T-helper 1 cell (primary cell): ENCODE measurements at places on chromosomes 3 and 15.

- DNase-seq = no peak
Observed at GRCh38 chr3:188578576-188579363, 424.8 kb downstream of the LPP start.

DNA sequence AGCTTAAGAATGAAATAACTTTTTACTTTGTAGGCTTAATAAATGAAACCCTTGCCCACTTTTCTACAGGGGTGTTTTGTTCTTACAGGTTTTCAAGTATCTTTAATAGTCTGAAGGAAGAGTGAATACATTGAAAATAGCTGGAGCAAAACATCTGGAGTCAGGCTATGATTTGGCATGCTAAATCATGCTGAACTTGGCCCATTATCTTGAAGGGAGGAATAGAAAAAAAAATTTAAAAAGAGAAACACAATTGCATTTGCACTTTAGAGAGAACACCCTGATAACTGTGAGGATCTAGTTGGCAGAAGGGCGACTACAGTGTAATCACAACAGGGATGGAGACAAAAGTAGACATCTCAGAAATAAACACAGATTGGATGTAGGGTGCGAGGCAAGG, 1.8 kb upstream of the IQGAP1 start:
- no peak for DNase-seq

GRCh38 chr3:23076437-23076836, 126.7 kb upstream of the UBE2E2 start:
- no peak for DNase-seq

DNA sequence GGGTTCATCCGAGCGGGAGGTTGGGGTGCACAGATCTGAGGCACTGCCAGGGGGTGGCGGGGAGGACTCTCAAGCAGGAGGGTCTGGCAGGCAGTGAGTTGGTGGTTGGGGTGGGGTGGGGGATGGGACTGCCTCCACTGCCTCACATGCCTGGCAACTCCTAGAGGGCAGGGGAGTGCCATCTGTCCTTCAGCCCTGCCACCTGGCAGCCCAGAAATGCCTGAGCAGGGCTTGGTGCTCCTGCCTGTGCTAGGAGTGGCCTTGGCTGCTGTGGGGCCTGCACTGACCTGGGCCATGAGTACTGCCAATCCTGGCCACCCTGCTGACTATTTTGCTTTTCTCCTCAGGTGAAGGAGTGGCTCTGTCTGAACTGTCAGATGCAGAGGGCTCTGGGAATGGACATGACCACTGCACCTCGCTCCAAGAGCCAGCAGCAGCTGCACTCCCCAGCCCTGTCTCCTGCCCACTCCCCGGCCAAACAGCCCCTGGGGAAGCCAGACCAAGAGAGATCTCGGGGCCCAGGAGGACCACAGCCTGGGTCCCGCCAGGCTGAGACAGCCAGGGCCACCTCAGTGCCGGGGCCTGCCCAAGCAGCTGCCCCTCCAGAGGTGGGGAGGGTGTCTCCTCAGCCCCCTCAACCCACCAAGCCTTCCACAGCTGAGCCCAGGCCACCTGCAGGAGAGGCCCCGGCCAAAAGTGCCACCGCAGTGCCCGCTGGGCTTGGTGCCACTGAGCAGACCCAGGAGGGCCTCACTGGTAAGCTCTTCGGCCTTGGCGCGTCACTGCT, 32.0 kb upstream of the APEH start:
- DNase-seq = no peak

- DNase-seq = no peak
Observed at GRCh38 chr3:45143673-45144671, 2.2 kb downstream of the CDCP1 start.

- DNase-seq = no peak
Observed at GRCh38 chr15:88225461-88225860, 31.1 kb downstream of the NTRK3 start.

DNA sequence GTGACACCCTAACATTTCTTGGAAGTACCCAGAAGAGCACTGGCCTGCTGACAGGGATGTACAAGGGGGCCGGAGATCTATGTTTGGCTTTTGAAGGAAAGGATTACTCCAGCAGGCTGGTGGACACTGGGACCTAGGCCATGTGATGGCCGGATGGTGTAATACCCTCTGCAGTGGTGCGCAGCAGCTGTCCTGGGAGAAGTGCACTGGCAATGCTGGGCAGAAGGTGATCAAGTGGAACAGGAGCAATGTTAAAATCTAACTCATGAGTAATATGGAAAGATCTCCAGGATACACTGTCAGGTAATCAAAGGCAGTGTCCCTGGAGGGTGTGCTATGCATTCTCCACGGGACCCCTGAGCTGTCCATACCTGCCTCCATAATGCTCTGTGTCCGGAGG, 71.2 kb upstream of the POMGNT2 start:
- DNase-seq = no peak

GRCh38 chr15:69994429-69995205, 103.1 kb downstream of the TLE3 start:
- no peak for DNase-seq

DNA sequence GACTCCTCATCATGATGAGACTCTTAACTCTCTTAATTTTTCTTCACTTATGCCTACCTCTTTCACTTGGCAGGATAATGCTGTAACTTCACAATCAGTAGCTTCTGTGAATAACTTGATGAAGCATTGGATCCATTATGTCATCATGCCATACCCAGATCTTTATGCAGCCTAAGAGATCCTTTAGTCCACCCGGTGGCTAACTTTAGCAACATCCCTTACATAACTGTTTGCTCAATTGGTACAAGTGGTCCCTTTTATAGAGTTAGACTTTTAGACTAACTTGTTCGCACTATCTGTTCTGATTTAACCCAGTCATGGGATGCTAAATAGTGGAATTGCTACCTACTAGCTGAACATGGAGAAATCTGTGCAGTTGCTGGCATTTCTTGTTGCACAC, 184.5 kb downstream of the USP13 start:
- no peak for DNase-seq

GRCh38 chr15:39781147-39781966, 1.3 kb downstream of the FSIP1 start:
- DNase-seq = no peak
